Breast epithelium (tissue), 4 donors: ENCODE measurements at places on chromosomes 1 and 21.

- DNase-seq: no peak
Measured at GRCh38 chr1:205374210-205375078, 17.7 kb upstream of the KLHDC8A start.

- no peak for DNase-seq
Measured at GRCh38 chr1:84959294-84959693, 37.6 kb downstream of the MCOLN2 start.

DNA sequence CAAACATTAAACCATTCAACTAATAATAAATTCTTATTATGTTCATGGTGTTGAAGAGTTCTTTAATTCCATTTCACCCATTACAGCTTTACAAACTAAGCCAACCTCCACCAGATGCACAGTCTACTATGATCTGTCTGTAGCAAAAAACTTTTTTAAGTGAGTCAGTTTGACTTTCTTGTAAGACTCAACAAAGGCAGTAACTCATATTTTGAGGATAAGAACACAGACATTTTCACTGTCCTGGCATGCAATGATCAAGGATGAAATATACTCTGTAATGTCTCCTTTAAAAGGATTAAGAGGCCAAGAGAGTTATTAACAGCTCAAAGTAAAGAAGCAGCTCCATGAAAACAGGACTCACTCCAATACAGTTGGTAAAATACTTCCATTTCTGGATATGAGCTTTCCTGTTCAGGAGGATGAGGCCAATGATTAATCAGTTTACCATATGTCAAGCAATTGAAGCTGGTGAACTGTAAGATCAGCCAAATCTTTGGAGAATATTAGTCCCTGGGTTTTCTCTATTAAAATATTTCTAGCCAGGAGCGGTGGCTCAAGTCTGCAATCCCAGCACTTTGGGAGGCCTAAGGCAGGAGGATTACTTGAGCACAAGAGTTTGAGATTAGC lies 20.6 kb downstream of the XKR8 start:
- no peak for DNase-seq

GRCh38 chr1:209597499-209597898 lies 14.0 kb downstream of the CAMK1G start:
- no peak for DNase-seq

GRCh38 chr1:167502719-167503462 lies 15.4 kb downstream of the CD247 start:
- DNase-seq: no peak

DNA sequence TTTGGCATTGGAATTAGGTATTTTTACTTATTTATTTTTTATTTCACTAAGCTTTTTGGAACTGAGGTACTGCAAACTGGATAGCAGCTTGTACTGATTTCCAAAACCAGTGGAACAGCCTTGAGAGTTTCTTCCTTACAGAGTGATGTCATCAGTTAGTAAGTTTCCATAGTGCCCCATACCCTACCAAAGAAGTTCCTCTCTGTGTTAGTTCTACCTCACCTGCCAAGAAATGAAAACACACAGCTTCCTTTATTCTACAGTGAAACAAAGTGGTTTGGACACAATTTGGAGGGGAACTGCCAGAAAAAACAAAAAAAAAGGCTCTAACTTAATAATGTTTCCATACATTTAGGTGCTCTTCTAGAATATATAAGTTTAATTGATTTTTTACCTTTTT lies 430.9 kb upstream of the ADGRL2 start:
- no peak for DNase-seq

- no peak for DNase-seq
Measured at GRCh38 chr21:18549214-18549905, 145.8 kb upstream of the TMPRSS15 start.

GRCh38 chr1:143720087-143721023 lies 251.4 kb downstream of the FAM72C start:
- no peak for DNase-seq

DNA sequence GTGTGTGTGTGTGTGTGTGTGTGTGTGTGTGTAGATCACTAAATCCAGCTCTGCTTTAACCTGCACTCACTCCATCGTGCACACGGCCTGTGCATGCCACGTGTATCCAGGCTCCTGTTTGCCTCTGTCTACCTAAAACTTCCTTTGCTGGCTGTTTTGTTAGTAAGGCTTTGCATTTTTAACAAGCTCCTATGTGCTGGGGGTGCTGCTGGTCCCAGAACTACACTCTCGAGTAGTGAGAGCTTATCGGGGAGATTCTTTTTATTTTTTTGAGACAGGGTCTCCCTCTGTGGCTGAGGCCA lies 596 bp upstream of the TCEA3 start:
- no peak for DNase-seq

DNA sequence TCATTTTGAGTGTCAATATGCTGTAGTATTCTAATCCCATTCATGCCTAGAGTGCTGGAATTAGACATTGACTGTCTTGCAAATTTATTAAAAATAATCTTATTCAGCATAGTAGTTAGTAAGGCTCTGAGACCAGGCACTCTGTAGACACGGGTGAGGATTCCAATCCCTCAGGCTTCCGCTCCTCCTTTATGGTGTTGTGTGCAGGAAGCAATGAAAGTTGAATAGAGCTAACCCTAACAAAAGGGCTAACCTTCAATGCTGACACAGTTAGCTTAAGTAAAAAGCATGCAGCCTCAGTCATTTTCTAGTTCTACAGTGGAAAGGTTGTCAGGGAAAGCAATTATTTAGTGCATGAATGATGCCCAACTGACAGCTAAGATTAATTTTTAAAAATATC lies 199.6 kb upstream of the SGIP1 start:
- DNase-seq: no peak

DNA sequence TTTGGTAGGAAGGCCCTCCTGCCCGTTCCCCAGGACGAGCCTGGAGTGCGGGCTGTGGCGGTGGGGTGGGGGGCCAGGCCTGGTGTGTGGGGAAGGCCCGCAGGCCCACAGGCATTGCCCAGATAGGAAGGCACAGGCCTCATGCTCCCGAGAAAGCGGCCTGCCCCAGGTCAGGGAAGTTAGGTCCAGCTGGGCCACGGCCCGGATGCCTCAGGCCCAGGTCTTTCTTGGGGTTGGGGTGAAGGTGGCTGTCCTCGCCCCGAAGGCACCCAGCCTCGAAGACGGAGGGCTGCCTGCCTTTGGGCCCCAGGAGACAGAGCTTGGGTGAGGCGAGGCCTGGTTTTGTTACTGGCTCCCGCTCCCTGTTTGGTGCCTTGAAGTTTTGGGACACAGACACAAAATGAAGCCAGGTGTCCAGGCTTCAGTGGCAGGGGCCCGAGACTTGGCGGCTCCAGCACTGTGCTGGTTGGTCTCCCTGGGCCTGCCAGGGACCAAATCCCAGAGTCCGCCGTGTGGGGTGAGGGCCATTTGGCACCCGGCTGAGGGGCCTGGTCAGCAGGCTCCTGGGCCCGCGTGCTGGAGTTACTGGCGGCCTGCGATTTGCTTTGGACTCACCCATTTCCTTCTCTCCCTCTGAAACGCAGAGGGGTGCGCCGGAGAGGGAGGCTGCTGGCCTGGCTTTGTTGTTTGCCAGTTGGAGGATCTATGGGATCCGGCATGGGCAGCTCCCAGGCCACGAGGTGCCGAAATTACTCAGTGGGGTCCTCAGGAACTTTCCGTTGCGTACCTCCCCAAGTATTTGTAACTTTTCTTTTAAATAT lies 2.0 kb downstream of the SKI start:
- DNase-seq: no peak

GRCh38 chr1:245571815-245572294 lies 417.1 kb downstream of the KIF26B start:
- DNase-seq: no peak

GRCh38 chr1:52592637-52593323 lies 9.4 kb upstream of the GPX7 start:
- no peak for DNase-seq

- no peak for DNase-seq
Measured at GRCh38 chr1:116001739-116002487, 25.6 kb downstream of the SLC22A15 start.

- DNase-seq: no peak
Measured at GRCh38 chr1:92994105-92994712, 32.9 kb upstream of the DIPK1A start.

DNA sequence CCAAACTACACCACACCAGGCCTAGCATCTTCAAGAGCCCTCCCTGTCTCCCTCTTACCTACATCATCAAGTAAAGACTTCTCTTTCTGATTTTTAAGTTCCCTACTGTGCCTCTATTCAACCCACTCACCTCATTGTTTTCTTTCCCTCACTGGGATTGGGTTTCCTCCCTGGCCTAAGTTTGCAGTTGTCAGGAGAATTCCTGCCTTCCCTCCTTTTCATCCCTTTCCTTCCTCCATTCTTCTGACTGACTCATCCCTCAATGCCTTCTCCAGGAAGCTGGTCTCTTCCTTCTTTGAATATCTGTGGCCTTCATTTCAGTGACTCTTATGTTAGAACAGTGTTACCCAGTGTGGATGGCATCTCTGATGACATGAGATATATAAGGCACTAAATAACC lies 139.9 kb upstream of the KIAA0040 start:
- no peak for DNase-seq

DNA sequence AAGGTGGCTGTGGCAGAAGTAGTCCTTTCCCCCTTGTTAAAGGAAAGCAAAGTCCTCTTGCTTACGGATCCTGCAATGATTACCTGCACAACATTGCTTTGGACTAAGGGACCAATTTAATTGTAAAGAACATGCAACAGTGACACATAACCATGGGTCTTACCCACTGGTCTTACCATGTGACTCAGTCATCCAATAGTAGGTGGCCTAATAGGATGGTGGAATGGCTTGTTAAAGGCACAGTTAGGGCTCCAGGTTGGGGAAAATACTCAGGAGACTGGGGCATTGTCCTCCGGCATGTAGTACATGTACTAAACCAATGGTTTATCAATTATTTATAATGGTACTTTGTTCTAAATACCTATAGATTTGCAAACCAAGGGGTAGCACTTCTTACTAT lies 2.1 kb upstream of the YIPF1 start:
- no peak for DNase-seq

- DNase-seq: no peak
Measured at GRCh38 chr1:226985239-226985838, 45.2 kb downstream of the COQ8A start.

DNA sequence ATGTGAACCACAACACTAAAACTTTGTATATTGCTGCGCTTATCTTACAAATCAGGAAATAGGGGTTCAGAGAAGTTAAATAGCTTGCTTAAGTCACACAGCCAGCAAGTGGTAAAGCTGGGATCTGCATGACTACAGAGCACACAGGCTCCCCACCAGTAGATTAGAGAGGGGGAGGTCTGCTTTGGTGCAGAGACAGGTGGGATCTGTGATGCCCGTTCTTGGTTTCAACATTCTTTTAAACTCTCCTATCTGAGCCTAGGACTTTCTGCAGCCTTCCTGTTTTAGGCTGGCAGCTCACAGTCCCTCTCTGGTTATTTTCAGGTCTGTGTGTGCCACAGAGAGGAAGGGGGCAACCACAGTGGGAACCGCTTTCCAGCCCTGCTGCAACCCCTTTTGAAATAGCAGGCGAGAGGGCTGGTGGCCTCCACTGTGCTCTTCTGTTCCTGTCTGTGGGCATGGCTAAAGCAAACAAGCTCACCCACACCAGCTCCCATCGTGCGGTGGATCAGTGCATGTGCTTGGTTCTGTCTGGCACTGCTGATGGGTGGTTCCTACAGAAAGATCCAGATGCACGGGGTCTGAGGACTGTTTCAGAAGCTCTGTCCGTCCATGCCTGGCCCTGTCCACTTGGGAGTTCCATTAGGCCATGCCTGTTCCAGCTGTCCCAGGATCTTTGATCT lies 1.7 kb upstream of the IL6R start:
- DNase-seq: no peak

GRCh38 chr1:208171616-208172422 lies 72.4 kb downstream of the PLXNA2 start:
- no peak for DNase-seq

GRCh38 chr1:145891143-145891542 lies 5.5 kb upstream of the ANKRD35 start:
- DNase-seq: no peak

DNA sequence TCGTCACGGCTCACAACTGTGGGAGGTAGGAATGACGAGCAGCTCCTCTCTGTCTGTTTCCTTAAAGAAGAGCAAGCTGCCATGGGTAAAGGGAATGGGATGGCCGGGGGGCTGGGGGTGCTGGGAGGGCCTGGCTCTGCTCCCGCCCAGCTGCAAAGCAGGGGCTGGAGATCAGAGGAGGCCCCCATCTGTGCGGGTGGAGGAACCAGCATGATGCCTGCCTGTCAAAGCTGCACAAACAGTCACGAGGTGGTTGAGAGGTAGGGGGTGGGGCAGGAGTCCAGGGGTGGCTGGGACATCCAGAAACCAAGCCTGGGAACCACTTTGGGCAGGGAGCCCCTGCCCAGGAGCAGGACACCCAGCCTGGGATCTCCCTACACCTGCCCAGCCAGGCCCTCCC lies 12.6 kb downstream of the SLC41A1 start:
- DNase-seq: no peak

DNA sequence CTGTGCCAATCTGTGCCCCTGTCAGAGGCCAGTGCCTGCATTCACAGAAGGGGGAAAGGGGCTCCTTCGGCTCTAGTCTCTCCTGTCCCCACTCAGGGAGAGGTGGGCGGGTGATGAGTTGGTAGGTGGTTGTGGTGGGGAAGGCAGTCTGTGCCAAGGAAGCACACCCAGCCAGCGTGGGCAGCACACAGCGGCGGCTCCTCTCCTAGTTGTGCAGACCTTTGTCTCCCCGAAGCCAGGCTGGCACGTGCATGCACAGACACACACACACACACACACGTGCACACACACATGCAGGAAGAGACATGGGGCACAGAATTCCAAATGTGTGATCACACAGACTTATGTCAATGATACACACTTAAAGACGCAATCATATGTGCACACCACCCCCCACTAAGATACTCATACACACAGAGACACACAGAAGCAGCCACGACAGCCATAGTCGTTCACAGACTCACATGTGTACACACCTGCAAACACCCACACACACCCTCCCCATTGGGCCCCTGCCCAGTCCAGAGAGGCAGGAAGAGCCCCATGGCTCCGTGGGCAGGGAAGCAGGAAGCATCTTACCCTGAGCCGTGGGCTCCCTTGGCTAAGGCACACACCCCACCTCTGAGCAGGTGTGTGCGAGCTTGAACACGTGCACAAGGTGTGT lies 16.4 kb downstream of the RIMS3 start:
- DNase-seq: no peak

- no peak for DNase-seq
Measured at GRCh38 chr1:206856674-206857464, 8.6 kb upstream of the IL20 start.

- no peak for DNase-seq
Measured at GRCh38 chr1:159860456-159860855, 2.0 kb downstream of the VSIG8 start.

DNA sequence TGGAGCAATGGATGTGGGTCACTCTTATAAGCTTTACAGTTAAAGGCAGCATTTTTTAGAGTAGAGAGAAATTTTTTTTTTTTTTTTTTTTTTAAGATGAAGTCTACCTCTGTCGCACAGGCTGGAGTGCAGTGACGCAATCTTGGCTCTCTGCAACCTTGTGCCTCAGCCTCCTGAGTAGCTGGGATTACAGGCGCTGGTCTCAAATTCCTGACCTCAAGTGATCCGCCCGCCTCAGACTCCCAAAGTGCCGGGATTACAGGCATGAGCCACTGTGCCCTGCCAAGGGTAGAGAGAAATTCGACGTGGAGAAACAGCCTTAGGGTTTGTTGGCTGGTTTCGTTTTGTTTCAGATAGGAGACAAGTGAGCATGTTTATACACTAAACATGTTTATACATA lies 594.2 kb upstream of the ADAMTS5 start:
- no peak for DNase-seq

GRCh38 chr21:20882462-20883407 lies 115.5 kb upstream of the NCAM2 start:
- no peak for DNase-seq
